Activated naive CD4-positive, alpha-beta T cell treated with anti-CD3 and anti-CD28 coated beads for 36 hours (primary cell): ENCODE measurements at places on chromosomes 13 and 19. TPM values are rescaled to one million over a fixed set of nuclear protein-coding genes. Genes with fewer than 3 reads are reported as not detected.

DNA sequence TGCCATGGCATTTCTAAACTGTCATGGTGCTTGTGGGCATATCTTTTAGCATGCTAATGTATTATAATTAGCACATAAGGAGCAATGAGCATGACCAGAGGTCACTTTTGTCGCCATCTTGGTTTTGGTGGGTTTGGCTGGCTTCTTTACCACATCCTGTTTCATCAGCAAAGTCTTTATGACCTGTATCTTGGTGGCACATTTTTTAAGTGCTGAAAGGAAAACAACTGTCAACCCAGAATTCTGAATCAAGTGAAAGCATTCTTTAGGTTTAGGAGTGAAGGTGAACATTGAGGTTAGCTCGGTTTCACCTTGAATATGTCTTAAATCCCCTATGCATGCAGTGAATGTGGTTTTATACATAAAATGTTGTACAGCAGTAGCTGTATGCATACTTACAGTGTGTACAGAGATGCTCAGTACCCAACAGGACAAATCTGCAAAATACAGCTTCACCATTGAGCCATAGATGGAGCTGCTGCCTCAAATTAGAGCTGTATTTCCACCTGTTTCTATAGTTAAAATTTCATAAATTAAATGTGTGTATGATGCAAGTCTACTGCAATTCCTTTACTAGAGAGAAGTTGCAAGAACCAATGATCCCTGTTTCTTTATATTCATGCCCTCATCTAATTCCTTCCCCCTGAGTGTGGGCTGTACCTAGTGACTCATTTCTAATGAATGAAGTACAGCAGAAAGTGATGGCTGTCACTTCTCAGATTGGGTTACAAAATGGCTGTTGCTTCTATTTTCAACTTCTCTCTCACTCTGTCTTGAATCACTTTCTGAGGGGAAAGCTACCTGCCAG is 25.2 kb upstream of the IGSF23 start:
- DNase-seq: peak; percentile 74
- H3K4me3 ChIP-seq: no peak overlapping the region
- peaks cover 18% of the 10 kb centered on the region for H3K4me1 ChIP-seq

- no peaks in the 10 kb centered on the region for H3K4me1 ChIP-seq
- no peak overlapping the region for H3K4me3 ChIP-seq
- no peaks in the 10 kb centered on the region for H3K27me3 ChIP-seq
- no peaks in the 10 kb centered on the region for H3K36me3 ChIP-seq
- no peak for DNase-seq
These were observed 232.8 kb downstream of the DACH1 start for GRCh38 chr13:71634182-71634581.

GRCh38 chr13:41565216-41565615 is 107.9 kb downstream of the RGCC start:
- no peak overlapping the region for H3K4me3 ChIP-seq
- H3K4me1 ChIP-seq: peaks cover 14% of the 10 kb centered on the region
- DNase-seq: no peak
- peaks cover 5% of the 10 kb centered on the region for H3K36me3 ChIP-seq
- H3K27me3 ChIP-seq: no peaks in the 10 kb centered on the region

- no peaks in the 10 kb centered on the region for H3K36me3 ChIP-seq
- no peak for DNase-seq
These were observed 6.5 kb upstream of the LATS2 start for GRCh38 chr13:21067848-21068247.

DNA sequence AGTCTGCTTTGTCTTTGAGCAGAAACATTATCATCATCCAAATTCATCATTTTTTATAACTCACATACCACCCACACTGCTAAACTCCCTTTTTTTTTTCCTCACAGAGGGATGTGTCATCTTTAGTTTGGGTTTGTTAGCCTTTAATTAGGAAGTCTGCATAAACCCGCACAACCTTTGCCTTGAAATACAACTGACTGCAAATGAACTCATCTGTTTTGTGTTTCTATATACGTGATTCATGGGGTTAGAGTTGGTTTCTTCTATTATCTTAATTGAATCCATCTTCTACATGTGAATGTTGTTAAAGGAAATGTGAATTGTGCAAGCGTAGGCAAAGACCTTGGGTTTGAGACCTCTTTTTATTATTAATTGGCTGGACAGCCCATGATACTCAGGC is 102.7 kb downstream of the SLAIN1 start:
- peaks cover 11% of the 10 kb centered on the region for H3K27me3 ChIP-seq
- no peak for DNase-seq
- no peak overlapping the region for H3K27ac ChIP-seq
- H3K36me3 ChIP-seq: no peaks in the 10 kb centered on the region
- no peak overlapping the region for H3K4me3 ChIP-seq

DNA sequence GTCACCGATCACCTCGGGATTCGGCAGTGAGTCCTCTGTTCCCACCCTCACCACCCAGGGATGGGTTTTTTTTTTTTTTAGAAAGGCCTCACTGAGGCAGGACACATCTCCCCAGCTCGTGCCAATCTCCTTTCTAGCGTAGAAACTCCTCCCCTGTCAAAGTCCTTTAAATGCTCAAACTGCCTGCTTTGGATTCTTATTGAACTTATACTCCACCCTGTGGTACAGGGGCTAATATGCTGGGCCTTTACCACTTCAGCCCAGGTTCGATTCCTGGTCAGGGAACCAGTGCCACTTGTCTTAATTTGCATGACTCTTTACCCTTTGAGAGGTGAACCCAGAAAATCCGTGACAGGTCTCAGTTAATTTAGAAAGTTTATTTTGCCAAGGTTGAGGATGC is 8.3 kb upstream of the ZNF14 start:
- DNase-seq: no peak
- no peak overlapping the region for H3K4me3 ChIP-seq
- H3K36me3 ChIP-seq: no peaks in the 10 kb centered on the region
- no peak overlapping the region for H3K27ac ChIP-seq
- H3K27me3 ChIP-seq: no peaks in the 10 kb centered on the region

DNA sequence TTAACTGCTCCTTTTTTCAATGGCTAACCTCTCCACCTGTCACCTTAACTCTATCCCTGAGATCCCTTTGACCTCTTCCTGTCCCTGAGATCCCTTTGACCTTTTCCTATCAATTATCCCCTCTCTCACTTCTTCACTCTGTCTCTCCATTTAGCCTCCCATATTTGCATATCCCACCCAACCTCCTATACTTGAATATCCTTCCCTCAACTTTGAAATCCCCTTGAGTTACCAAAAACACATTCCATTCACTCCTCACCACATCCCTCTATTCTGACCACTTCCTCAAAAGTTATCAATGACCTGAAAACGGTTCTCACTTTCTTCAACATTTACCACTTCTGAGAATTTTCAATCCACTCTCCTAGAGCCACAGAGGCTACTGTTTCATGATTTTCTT is 3.0 kb downstream of the MYCBP2 start:
- peaks cover 13% of the 10 kb centered on the region for H3K36me3 ChIP-seq
- no peak for DNase-seq
- peak overlapping the region; percentile 92 for H3K4me3 ChIP-seq
- H3K27me3 ChIP-seq: no peaks in the 10 kb centered on the region

DNA sequence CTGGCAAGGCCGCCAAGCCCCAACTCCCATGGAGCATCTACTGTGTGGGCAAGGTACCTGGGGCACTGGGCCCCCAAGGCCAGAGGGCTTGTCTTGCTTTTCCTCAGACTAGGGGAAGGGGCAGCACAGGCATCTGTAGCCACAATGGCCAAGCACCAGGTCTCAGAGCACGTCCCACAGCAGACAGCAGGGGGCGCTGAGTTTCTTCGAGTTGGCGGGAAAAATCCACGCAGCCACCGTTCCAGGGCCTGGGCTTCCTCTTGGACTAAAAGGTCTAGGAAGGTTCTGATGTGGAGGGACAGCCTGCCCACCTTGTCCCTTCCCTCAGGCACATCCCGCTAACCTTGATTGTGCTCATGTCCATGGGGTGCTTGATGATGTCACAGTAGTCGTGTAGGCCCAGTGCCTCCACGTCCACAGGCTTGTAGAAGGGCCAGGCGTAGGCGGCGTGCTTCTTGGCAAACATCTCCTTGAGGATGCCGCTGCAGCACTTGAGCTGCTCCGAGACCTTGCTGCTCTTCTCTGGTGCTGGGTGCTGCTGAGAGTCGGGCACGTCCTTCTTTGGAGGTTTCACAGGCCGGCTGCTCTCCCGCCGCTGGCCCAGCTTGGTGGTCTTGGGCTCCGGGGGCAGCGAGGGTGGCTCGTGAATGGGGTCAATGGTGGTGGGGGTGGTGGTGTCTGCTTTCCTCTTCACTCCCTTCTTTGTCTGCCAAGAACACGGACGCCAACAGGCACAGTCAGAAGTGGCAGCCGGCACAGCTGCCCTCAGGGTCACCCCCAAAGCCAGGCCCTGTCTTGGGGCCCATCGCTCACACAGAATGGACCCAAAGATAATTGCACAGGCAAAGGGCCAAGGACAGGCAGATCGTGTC is 32.0 kb upstream of the EPHX3 start:
- H3K36me3 ChIP-seq: peaks cover 33% of the 10 kb centered on the region
- no peak overlapping the region for H3K4me3 ChIP-seq
- no peaks in the 10 kb centered on the region for H3K27me3 ChIP-seq
- H3K4me1 ChIP-seq: peaks cover 6% of the 10 kb centered on the region
- DNase-seq: peak; percentile 82

DNA sequence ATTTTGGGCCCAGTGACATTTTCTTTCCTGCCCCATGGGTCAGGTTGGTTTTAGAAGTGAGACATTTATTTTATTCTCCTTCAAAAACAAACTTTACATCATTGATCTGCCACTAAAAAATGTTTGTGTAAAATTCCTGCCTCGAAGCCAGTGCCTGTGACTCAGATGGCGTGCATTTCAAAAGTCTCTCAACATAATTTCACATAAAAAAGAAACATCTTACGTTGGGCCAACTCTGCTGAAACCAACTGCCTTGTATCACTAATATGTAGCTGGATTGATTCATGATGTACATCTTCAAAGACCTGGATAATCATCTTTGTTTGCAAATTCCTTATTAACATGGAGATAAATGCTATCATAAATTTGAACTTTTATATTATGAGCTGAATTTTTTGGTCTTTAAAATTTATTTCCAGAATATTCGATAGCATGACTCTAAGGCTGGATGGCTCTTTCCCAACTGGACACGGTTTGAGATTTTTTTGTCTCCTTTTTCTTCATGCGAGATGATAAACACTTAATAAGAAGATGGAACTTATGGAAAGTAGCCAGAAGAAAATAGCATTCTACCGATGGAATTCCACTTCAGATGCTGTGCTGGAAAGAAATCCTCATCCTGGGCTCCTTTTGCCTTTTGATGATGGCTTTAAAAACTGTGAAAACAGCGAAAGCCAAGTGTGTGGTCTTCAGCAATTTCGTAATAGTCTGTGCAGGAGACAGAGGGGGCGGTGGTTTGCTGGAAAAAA is 420.5 kb downstream of the FGF9 start:
- no peak for DNase-seq
- no peaks in the 10 kb centered on the region for H3K36me3 ChIP-seq
- no peaks in the 10 kb centered on the region for H3K4me1 ChIP-seq
- no peak overlapping the region for H3K4me3 ChIP-seq
- no peak overlapping the region for H3K27ac ChIP-seq

- H3K27ac ChIP-seq: no peak overlapping the region
- no peaks in the 10 kb centered on the region for H3K36me3 ChIP-seq
- peaks cover 13% of the 10 kb centered on the region for H3K27me3 ChIP-seq
These were observed 6.2 kb downstream of the C2CD4C start for GRCh38 chr19:402786-403185.

DNA sequence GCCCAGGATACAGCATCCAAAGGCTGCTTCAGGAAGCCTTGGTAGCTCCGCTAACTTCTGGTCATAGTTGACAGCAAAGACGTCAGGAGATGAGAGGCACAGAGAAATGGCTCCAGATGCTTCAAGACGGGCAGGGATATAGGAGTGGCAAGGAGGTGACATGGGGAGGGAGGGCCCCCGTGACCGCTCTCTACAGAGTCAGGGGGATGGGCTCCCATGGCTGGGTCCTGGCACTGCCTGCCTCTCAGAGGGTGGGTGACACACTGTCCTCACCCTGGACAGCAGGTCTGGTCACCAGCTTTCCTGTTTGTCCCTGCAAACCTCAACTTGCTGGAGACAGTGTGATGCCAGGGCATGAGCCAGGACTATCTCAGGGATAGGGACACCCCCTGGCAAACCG is 10.3 kb upstream of the ZNF14 start:
- DNase-seq: no peak
- H3K36me3 ChIP-seq: no peaks in the 10 kb centered on the region
- no peaks in the 10 kb centered on the region for H3K27me3 ChIP-seq
- no peak overlapping the region for H3K27ac ChIP-seq
- no peaks in the 10 kb centered on the region for H3K4me1 ChIP-seq
- no peak overlapping the region for H3K4me3 ChIP-seq

- no peaks in the 10 kb centered on the region for H3K36me3 ChIP-seq
- no peak overlapping the region for H3K4me3 ChIP-seq
- no peak overlapping the region for H3K27ac ChIP-seq
- no peaks in the 10 kb centered on the region for H3K4me1 ChIP-seq
These were observed 367.3 kb downstream of the DCT start for GRCh38 chr13:94112227-94112626.

DNA sequence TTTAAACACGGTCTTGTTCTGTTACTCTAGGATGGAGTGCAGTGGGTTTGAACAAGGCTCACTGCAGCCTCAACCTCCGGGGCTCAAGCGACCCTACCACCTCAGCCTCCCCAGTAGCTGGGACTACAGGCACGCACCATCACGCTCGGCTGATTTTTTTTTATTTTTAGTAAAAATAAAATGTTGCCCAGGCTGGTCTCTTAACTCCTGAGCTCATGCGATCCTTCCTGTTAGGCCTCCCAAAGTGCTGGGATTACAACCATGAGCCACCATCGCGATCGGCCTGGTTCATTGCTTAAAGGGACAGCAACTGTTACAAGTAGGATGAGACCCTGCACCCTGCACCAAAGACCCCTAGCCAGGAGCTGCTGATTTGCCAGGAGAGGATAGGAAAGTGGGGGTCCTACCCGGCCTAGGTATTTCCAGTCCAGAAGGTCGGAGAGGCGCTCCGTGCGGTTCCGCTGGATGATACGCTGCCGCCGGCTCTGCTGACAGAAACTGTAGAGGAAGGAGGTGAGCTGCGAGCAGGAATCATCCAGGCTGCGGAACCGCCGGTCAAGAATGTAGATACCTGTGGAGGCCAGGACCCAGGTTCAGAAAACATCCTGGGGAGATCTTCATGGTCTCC is 5.1 kb downstream of the FTL start:
- peaks cover 32% of the 10 kb centered on the region for H3K36me3 ChIP-seq
- peaks cover 23% of the 10 kb centered on the region for H3K4me1 ChIP-seq
- no peak overlapping the region for H3K4me3 ChIP-seq
- H3K27me3 ChIP-seq: no peaks in the 10 kb centered on the region
- no peak overlapping the region for H3K27ac ChIP-seq

GRCh38 chr19:38402967-38403674 is at the start of gene FAM98C:
Gene FAM98C (plus strand): TSS chr19:38403093. CDS start chr19:38403154, 61 bp downstream.
- peak; percentile 98 for DNase-seq
- peak within 1 kb of the TSS; percentile 90 for H3K4me3 ChIP-seq
- H3K27ac ChIP-seq: peak within 1 kb of the TSS; percentile 84
- peaks cover 11% of the 10 kb centered on the region for H3K36me3 ChIP-seq
- H3K27me3 ChIP-seq: no peaks in the 10 kb centered on the region
- H3K4me1 ChIP-seq: peaks cover 15% of the 10 kb centered on the region

Gene IGFL2
- total RNA-seq: not detected

Gene LILRA1
- total RNA-seq: not detected

Gene EPSTI1
- 17.4 TPM for total RNA-seq

Gene CEACAM3
- not detected for total RNA-seq
